ENCODE measurements at places on chromosomes 5 and 9. TPM values are rescaled to one million over a fixed set of nuclear protein-coding genes. Genes with fewer than 3 reads are reported as not detected.
A peak's percentile ranks its signal among the peaks of the same experiment; 100 is the strongest.

GRCh38 chr9:114719290-114719689 is 37.3 kb upstream of the TEX48 start:
- no peak for DNase-seq

The MEIKIN gene
- polyA plus RNA-seq = not detected

DNA sequence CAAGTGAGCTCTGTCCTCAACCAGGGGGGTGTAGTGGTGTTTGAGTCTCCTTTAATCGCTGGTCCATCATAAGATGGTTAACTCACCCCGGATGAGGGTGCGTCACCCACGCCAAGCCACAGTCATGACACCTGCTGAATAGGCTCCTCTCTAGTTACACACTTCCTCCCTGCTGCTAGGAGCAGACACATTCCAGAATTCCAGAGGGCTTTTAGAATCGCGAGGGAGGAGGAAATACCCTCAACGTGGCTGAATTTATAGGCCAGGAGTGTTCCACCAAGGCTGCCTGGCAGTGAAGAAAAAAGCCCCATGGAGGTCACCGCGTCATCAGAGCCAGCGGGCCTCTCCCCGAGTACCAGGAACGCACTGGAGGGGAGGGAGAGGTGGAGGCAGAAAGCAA is 5.1 kb downstream of the GLRX start:
- DNase-seq = no peak

DNA sequence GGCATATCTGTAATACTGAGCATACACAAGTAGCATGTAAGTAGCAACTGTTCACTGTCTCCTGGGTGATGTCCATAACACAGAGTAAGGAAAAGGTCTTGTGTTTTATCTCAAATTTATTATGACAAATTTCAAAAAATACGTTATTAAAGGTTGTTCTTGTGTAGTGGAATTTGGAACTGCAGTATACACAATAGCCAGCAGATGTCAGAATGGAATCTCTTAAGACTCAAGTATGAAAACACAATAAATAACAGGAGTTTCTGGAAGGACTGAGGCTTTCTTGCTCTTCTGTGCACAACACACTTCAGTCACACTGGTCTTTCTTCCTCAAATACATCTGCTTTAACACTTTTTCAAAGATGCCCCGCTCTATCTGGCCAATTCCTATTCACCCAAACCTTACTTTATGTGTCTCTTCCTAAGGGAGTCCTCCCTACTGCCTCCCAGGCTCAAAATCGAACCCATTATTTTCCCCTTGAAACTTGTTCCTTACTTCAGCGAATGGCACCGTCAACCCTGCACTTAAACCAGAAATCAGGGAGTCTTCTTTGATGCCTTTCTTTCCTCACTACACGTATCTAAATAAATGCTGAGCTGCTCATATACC is 6.5 kb upstream of the FBXO10 start:
- DNase-seq = peak; percentile 26

GRCh38 chr5:178551059-178551458 is 39.1 kb downstream of the COL23A1 start:
- DNase-seq = no peak

- no peak for DNase-seq
These were observed 74.7 kb downstream of the ANKRD55 start for GRCh38 chr5:56158331-56158960.

GRCh38 chr5:88685591-88686541 is 197.1 kb downstream of the MEF2C start:
- DNase-seq = no peak

The FAM221B gene
- 0.10 TPM for polyA plus RNA-seq

DNA sequence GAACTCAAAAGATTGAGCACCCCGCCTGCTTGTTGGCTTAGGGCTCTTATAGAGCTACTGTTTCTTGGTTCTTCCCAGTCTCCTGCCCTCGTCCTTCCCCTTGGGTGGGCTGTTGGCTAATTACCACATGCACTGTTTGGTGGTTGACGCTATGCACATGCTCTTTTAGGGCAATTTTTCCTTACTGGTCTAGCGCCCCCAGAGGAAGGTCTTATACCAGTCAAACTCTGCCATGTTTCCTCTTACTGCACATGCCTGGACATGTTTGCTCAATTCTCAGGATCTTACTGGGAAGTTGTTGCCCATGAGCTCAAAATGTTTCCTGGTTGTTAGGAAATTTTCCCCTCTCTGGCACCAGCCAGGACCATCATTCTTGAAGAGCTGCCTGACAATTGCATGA is 101.9 kb downstream of the SLC28A3 start:
- DNase-seq = no peak

The ITK gene
- polyA plus RNA-seq = 1.5 TPM

DNA sequence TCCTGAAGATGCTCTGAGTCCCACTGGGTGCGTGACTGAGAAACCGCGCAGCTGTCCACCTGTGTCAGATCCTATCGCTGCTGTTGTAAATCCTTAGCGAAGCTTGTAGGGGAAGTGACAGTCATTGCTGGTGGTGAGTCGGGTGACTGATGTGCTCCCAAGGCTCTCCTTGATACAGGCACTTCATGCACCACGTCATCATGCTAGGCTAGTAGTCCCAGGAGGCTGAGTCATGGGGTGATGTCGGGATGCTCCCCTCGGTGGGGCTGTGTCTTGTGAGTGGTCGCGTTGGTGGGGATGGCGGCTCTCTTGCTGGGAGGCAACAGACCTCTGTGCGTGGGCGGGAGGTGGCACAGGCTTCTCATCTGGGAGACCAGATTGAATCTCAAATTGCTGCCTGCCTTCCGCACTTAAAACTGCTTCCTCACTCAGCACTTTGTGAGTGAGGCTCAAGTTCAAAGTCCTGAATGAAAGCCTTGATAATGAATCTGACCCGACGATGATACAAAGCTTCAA is 84.7 kb downstream of the CSNK1A1 start:
- DNase-seq = no peak

DNA sequence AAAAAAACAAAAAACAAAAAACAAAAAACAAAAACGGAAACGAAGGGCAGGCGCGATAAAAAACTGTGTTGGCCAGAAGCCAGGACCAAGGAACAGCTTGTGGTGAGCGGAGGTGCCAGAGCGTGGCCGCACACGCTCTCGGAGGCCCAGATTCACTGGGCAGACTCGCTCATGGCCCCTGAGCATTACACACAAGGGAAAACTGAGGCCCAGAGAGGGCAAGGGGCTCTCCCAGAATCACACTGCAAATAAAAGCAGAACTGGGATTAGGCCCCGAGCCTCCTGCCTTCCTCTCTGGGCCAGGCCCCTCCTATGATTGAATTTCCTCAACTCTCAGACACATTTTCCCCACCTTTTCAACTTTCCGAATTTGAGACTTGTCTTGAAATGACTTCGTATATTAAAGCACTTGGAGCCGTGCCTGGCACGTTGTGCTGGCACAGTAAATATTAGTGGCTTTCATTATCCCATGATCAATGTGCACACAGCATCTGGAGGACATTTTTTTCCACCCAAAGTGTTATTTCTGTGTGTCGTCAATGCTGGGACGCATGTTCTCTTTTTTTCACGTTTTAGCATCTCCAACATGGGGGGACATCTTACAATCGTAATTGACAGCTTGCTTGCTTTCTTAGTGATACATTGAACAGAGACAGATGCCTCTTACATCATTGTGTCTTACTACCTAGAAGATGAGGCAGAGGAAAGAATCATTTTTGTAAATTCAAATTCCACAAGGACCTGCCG is 7.4 kb downstream of the FIBCD1 start:
- no peak for DNase-seq

- no peak for DNase-seq
These were observed 268.2 kb downstream of the BRINP1 start for GRCh38 chr9:119101048-119101447.

DNA sequence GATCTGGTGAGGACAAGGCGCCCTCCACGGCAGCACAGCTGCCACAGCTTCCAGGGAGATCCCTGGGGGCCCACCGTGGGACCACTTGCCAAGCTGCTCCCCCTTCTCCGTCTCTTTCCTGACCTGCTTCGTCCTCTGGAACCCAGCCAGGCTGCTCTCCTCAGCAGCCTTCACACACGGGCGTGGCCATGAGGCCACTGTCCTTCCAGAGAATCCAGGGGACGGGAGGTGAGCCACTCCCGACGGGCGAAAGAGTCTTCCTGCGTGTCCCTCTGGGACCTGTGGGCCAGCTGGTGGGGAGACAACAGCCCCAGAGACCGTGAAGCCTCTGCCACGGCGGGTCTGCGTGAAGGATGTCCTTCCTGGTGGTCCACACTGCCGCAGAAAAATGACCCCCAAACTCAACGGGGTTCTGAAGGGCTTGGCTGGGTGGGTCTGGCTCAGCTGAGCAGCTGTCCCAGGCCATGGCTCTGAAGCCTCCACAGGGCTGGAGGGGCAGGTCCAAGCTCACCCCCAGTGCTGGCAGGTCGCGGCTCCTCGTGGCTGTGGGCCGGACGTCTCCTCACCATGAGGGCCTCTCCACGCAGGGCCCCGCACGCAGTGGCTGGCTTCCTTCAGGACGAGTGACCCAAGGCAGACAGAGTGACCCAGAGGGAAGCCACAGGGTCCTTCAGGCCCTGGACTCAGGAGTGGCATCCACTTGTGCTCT is 47.4 kb upstream of the NKD2 start:
- no peak for DNase-seq

GRCh38 chr9:82334286-82334685 is 345.7 kb downstream of the SPATA31D1 start:
- no peak for DNase-seq

DNA sequence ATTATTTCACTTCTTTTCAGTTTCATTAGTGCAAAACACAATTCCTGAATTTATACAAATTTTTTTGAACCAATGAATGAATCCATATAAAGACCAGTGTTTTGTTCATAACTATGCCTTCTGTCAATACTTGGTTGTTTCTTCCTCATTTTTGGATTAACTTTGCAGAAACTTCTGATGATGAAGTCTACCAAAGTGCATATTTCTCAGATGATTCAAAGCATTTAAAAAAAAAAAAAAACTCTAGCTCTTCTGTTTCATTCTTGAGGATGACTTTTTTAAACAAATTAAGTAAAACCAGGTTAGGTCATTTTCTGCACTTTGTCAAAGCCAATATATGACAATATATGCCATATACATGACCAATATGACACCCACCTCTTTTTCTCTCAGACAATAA is 92.6 kb downstream of the CHSY3 start:
- DNase-seq = no peak

DNA sequence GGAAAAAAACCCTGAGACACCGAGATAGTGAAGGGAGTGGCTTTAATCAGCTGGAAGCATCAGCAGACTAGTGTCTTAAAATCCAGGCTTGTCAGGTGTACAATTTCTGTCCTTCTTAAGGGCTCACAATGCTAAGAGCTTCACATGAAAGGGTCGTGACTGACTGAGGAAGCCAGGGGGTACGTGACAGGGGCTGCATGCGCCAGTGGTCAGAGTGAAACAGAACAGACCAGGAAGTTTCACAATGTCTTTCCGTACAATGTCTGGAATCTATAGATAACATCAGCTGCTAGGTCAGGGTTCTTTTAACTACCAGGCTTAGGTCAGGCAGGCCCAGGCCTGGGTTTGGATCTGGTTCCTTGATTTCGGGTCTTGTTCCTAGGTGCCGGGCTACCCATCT is 253.0 kb downstream of the CDH10 start:
- no peak for DNase-seq

The ZDHHC11B gene
- 16.1 TPM for polyA plus RNA-seq

The PRSS3 gene
- 97.9 TPM for polyA plus RNA-seq

DNA sequence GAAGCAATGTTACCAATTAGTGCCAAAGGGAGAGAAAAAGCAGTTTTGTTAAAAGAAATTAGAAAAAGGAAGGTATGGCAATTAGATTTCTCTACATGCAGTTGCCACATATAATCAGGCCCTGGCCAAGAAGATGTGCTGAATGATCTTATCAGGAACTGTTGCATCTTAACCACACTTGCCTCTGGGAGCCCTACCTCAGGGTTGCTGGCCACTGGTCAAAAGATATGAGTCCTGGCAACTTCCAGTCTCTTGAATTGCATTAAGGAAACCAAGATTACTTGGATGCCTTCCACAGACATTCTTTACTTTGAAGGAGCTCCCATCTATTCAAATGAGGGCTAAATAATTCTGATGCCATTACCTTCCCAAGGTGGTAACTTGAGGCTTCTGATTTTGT is 60.4 kb downstream of the TNC start:
- DNase-seq = no peak

The ANGPTL2 gene
- polyA plus RNA-seq = 15.5 TPM

DNA sequence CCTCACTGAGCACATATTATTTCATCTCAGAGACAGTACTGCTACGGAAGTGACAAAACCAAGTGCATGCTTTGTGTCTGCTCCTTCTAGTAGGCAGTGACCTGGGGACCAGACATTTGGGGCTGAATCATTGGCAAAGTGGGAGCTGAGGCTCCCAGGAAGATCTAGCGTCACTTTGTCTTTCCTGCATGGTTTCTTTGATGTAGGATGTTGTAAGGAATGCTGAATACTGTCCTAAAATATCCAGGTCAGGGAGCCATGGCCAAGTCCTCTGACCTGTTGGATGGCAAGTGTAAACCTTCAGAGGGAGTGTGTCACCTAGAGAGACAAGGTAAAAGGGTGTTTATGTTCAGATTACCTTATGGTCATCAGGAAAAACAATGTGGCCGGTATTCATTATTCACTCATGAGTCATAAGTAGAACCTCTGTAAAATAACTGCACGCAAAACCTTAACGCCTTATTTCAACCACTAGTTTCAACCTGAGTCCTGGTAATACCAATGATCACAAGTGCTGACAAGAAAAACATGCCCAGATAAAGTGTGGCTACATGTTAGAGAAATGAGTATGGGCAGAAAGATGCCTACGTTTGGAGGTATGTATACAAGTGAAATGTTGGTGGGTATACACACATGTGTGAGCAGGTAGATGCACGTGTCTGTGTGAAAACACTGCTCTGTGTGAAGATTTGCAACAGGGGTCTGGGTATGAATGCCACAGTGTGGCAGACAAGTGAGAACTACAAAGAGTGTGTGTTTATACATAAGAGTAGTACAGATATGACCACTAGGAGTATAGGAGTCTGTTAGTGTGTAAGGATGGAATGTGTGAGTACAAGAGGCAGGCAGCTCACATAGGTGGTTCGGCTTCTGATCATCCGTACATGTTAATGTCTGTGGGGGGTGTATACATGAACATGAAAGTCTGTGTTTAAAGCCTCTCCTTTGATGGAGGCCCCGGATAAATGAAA is 263.9 kb downstream of the SPOCK1 start:
- no peak for DNase-seq

All from large intestine (tissue), 12 donors.